Stimulated activated CD4-positive, alpha-beta T cell treated with anti-CD3 and anti-CD28 coated beads, Interleukin-1b, Interleukin-23, amount 100 ng/mL, for 1 hour (primary cell): ENCODE measurements at places on chromosomes 1 and 21.

DNA sequence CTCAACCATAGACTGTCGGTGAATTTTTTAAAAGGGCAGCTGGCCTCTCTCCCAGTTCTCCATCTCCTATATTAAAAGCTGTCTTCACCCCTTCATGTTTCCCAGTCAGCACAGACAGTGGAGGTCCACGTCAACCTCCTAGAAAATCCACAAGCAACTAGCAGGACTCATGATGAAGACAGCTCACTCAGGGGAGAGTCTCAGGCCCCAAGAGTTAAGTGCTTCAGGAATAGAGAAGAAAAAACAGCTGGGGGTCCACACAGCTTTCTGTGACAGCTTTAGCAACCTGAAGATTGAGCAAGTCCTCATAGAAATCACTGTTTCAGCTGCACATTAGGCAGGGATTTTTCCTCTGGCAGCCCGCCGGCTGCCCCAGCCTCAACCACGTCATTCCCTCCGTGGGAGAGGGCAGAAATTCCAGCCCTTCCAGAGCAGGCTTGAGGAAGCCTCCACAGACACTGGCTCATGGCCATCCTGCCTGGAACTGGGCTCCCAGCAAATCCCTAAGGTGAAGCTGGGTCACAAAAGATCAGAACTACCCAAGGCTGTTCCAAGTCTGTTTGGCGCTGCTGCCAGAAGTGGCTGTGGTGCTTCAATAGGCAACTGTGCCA is 15.2 kb downstream of the GPR161 start:
- no peak for DNase-seq

DNA sequence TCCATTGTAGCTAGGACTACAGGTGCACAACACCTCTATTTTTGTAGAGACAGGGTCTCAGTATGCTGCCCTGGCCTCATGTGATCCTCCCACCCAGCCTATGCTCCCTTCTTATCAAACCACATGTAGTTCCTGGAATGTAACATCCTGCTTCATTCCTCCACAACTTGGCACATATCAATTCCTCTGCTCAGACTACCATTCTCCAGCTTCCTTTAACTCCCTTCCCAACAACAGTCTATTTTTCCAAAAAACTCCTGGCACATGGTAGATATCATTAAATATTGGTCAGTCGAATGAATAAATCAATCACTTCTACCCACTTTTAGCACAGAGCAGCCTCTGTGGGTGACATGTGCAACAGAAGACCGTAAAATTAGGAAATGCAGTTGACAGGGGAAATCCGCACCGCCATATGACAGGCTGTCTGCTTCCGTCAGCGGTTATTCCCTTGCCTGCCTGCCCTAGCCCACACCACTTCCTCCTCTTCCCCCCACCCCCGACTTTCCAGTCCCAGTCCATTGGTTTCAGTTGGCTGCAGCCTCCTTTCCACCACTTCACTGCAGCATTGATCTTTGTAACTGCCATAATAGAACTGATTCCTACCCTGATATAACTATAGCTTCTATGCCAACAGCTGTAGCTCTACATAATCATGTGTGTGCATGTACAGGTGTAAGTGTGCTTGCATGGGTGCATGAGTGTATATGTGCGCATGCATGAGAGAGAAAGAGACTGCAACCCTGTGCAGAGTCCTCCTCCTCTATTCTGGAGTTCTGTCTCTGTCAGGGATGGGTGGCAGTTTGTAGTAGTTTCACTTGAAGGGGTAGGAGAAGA is 6.8 kb upstream of the AKR1A1 start:
- DNase-seq = peak; percentile 39

- DNase-seq = no peak
Measured at GRCh38 chr1:145893306-145894055, 7.8 kb upstream of the ANKRD35 start.

DNA sequence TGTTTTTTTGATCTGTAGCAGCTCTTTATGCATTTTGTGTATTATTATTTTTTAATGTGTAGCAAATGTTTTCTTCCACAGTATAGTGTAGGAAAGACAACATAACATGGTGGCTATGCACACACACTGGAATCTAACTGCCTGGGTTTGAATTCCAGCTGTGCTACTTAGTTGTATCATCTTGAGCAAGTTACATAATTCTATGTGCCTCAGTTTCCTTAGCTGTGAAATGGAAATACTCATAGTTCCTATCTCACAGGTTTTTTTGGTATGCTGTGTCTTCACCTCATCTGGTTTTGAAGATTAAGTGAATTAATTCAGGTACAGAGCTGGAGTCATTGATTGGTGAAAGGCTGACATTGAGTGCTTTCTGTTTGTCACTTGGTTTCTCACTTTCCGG is 1.2 kb upstream of the IARS2 start:
- no peak for DNase-seq

GRCh38 chr1:172289448-172289847 is 131.0 kb upstream of the C1orf105 start:
- DNase-seq = no peak

DNA sequence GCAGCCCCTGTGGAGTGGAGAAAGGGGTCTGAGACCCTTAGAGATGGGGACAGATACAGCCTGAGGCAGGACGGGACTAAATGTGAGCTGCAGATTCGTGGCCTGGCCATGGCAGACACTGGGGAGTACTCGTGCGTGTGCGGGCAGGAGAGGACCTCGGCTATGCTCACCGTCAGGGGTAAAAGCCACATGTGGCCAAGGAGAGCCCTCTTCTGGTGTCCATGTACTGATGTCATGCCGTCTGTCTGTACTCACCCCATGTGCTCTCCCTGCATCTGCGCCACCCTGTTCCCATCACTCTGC is 84.7 kb downstream of the OBSCN start:
- no peak for DNase-seq

DNA sequence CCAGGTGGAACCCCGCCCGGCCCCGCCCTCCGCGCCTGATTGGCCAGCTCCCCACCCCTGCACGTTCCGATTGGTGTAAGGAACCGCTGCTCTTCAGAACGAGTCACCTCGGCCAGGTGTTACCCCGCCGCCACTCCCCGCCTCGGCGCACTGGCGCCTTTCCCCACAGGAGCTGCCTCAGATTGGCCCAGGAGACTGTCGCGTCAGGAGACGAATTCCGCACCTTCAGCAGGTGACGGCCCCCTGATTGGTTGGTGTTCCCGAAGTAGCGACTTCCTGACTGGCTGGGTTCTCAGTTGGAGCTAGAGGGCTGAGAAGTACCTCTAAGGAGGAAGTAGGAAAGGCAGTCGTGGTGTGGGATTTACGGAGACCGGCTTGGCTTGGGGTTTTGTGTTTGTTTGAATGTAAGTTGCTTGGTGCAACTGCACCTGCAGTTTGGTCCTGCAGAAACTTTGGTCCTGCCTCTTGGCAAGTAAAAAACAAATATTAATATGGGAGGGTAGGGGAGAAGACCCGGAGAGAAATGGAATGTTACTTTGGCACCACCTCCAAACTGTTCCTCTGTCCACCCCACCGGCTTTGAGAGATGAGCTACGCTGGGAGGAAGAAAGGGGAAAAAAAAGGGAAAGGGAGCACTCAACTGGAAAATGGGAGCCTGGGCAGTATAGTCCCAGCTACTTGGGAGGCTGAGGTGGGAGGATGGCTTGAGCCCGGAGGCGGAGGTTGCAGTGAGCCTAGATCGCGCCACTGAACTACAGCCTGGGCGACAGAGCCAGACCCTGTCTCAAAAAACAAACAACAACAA is 415 bp upstream of the F11R start:
- peak; percentile 73 for DNase-seq

- no peak for DNase-seq
Measured at GRCh38 chr21:38496224-38496623, 2.1 kb downstream of the ERG start.

- DNase-seq = no peak
Measured at GRCh38 chr1:32900956-32901822, at the start of gene TMEM54. Gene TMEM54, minus strand, starts transcription at chr1:32901389. Its CDS starts 151 bp downstream, at chr1:32901238.
